MM.1S (cell line): ENCODE measurements at places on chromosomes 12 and 14.

DNA sequence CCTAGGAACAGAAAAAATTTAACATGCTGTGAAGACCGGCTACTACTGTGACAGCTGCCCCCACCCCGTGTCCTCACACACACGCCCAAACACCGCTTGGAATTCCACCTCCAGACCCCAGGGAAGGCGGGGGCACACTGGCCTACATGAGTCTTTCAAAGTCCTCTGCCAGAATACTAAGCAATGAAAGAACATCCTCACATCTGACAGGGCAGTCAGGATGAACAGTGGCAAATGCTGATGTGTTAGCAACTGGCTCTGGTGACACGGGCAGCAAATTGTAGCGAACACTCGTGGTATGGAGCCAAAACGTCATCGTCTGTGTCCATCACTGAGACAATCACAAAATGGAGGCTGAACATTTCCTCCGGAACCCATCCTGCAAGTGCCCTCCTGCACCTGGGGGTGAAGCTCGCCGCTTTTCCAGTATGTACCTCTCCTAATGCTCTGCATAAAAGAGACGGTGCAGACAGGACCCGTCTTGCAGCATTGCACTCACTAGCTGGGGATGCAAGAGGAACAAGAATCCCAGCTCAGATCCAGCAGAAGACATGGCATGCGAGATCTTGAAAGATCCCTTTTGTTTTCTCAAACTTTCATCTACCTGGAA, 94.8 kb downstream of the BCL11B start:
- DNase-seq = no peak

DNA sequence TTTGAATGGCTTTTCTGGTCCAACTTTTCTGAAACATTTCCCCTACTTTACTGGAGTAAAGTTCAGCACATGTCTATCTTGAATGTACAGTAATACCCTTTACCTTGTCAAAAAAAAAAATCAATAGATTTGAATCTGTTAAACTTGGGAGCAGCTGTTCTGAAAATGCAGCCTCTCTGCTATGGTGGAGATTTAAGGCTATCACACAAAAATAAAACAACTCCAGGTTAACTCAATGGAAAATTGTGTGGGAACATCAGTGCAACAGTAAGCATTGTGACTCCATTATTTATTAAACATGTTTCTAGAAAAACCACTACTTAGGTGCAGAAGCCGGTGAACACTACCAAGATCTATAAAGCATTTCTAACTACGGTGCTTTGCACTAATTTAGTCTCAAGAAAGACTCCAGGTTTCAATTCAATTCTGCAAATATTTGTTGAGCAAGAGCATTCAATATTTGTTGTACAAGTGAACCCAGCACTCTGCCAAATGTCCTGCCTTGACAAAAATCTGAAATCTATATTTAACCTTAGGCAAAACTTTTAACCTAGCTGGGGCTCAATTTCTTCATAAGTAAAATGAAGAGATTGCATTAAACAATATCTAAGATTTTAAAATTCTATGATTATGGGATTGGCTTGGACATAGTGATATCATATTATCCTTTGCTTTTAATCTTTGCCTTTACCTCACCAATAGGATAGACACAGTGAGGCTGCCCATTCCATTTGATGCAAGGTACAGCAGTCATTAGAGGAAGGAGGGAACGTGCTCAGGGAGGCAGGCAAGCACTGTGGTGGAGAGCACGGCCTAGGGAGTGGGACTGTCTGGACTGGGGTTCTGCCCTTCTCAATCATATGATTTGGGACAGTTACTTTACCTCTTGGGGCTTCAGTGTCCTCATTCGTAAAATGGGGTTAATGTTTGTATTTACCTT, 155.2 kb downstream of the KITLG start:
- no peak for DNase-seq

- no peak for DNase-seq
Measured at GRCh38 chr12:124599074-124599999, 31.9 kb upstream of the NCOR2 start.

DNA sequence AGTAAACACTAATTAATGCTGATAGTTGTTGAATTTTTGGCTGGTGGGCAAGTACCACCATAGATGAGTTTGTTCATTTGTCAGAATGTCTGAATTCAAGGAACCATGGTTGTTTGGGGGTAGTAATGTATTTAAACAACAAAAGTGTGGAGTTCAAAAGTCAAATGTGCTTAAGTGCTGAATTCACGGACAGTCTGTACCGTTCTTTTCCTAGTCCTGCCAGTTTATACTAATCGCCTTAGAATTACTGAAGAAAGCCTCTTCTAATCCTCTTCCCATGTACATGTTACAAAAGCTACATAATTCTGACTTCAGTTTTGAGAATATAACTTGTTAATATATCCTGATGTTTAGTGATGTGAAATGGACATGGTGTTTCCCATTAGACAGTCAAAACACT, 2.7 kb downstream of the NAA25 start:
- DNase-seq = no peak

DNA sequence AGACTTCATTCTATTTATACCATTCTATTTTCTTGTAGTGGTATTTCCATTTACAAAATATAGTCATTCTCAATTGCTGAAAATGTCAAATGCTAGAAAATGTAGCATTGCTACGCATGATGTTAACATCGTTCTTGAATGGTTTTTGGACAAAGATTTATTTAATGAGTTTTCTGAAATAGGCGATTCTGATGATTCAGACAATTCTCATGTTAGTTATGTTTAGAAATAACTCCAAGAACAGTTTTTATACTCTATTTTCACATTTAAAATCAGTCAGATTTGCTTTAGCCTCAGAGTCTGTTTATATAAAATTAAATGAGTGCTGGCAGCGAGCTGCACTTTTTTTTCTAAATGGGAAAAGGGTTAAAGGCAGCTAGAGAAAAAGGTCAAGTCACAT, 414.8 kb upstream of the MGAT4C start:
- no peak for DNase-seq

- no peak for DNase-seq
Measured at GRCh38 chr12:79765157-79765556, 74.4 kb upstream of the PAWR start.

DNA sequence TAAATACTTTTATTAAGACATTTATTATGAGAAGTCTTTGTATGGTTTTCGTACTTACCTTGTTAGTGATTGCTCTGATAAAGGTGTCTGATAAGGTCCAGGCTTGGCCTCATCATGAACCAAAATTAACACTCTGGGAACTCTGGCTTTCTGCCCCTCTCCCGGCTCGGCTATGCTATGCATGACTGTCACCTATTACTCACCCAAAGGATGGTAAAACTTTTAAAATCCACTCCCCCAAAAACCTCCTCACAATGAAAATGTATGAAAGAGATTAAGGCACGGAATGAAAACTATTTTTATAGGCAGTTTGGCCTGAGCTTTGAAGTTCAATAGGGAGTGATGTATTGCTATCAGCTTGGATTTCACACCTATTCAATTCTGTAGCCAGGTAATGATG, 217.3 kb upstream of the TBX3 start:
- no peak for DNase-seq

DNA sequence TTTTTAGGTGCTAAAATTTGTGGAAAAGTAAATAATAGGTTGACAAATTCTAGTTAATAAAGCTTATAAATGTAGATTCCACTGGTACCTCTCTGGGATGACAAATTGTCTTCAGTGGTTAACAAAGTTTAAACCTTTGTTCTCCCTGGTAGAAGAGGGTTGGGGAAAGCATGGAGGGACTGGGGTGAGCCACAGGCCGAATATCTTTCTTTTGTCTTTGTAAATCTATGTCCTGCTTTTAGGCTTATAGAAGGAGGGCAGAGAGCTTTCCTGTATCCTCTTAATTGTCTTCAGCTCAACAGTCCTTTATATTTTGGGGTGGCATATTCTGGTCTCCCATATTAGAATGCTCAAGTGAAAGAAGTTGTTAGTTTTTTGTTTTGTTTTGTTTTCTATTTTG, 142.2 kb upstream of the CNOT2 start:
- no peak for DNase-seq

DNA sequence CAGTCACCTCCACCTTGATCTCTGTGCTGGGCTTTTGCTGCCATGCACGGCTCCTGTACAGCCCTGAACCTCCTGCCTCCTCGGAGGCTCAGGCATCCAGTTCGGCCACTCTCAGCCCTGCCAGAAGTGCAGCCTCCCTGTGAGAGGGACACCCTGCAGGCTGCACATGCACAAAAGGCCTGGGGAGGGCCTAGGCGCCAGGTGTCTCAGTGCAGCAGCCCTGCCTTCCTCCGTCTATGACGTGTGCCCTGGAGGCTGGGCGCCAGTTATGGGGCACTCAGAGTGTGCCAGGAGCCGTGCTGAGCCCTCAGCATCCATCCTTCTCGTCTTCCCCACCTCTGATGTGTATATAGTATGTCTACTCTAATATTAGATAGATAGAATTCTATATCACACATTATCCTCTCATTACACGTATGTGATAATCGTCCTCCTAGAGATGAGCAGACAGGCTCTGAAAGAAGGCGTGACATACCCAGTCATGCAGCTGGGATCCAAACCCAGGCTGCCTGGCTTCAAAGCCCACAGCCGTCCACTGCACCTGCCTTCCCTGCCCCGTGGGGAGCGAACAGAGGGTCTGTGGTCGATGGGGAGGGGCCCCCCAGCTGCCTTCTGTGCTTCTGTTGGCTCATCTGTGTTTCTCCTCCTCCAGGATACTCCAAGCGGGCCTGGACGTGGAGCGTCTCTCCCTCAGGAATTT, 101.1 kb downstream of the B4GALNT3 start:
- no peak for DNase-seq

- no peak for DNase-seq
Measured at GRCh38 chr14:75717729-75718128, 56.7 kb downstream of the TTLL5 start.

- no peak for DNase-seq
Measured at GRCh38 chr14:28772613-28773012, 6.0 kb downstream of the FOXG1 start.

GRCh38 chr14:23693252-23693775, 57.1 kb downstream of the DHRS2 start:
- DNase-seq = no peak

GRCh38 chr12:51848841-51849735, 570 bp upstream of the FIGNL2 start:
- DNase-seq = no peak
